ENCODE measurements at places on chromosomes 7 and 10.

DNA sequence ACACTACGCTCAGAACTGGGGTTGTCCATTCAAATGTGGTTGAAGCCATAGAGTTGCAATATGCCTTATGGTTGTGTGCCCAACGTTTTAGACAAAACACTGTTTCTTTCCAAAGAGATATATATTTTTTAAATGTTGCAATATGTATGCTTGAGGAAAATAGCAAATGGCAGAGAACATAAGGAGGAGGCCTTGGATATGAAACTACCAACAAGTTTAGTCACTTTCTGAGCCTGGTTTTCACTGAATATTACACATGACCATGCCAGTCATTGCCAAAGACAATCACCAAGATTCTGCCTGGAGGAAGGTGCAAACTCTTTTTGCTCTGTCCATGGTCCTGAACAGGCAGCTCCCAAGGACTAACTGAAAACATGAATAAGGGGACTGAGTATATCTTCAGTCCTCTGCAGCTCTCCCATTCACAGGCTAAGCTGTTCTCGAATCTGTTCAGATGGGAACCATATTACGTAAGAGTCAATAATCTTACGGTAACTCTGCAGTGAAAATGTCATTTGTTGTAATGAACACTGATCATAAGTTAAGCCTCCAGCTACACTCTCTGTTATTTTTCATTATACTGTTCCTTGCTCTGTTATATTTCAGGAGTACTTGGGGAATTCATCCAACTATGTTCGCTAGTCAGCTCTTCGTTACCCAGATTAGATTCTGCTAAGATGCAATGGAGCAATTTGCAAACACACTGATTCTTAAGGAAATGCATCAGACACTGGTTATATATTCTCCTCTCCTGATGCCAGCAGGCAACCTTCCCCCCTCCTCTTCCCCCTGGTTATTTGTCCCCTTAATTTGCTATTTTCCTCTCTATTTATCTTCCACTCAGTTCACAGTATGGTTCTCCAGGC lies 90.7 kb upstream of the C1QL3 start:
- DNase-seq: no peak

GRCh38 chr10:44567471-44567870 lies 182.6 kb upstream of the CXCL12 start:
- DNase-seq: no peak

DNA sequence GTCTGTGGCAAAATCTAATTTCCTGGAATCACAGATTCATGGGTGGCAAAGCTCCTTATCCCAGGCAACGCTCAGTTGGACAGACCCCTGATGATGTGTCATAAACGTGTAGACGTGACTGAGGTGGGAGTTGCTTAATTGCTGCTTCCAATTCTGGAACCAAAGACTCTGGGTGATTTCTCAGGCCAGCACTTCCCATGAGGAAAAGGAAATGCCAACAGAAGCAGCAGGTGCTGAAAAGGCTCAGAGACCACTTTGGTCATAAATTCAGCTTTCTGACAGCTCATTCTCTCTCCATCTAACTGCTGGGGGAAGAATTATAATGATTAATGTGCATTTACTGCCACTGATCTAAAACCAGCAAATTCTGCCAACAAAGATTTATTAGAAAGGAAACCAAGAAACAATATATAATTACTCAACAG lies 88.7 kb downstream of the OSBPL3 start:
- no peak for DNase-seq

DNA sequence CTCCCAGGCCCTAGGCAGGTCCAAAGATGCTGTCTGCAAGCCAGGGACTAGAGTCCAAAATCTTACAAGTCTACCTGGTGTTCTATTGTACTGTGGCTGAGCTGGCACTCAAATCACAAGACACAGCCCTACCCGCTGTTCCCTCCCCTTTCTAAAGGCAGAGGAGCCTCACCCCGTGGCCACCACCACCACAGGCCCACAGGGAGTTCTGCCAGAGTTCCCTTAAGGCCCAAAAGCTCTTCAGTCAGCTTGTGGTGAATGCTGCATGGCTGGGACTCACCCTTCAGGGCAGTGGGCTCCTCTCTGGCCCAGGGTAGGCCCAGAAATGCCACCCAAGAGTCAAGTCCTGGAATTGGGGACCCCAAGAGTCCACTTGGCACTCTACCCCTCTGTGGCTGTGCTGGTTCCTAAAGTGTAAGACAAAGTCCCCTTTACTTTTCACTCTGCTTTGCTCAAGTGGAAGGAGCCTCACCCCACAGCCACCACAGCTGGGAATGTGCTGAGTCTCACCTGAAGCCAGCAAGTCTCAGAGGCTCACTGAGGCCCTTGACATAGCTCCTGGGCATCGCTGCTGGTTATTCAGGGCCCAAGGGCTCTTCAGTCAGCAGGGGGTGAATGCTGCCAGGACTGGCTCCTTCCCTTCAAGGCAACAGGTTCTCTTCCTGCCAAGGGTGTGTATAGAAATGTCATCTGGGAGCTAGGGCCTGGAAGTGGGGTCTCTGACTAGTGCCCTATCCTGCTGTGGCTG lies 48.8 kb upstream of the PSAP start:
- no peak for DNase-seq

GRCh38 chr7:130814778-130815335 lies 80.8 kb upstream of the KLF14 start:
- DNase-seq: no peak

GRCh38 chr7:99142727-99143520 lies 984 bp downstream of the SMURF1 start:
- DNase-seq: peak; percentile 86

DNA sequence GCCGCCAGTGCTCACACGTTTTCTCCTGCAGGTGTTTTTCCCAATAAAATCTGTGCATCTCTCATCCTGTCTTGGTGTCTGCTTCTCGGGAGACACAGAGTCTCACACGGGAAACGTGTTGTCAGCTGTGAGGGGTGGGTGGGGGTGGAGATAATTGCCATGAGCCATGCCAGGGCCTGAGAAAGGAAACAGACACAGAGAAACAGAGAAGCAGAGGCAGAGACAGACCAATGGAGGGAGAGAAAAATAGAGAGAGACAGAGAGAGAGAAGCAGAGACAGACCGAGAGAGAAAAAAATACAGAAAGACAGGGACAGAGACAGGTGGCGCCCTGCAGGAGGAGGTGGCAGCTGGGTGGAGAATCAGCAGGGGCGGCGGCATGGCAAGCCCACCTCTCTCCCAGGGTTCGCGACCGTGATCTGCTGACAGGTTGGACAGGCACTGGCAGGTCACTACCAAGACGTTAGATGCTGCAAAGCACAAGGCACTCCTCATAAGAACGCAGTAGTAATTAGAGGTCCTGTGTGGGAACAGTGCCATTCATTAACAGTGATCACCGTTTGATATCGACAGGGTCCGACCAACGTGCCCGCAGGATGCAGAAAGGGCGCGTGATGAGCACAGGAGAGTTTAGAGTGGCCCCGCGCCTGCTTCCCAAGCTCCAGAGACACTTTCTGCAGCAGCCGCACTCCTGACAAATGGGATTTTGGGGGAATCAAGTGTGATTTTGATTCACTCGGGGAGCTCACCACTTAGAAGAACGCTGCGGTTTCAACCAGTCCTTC lies 70.5 kb upstream of the INSIG1 start:
- DNase-seq: no peak

- DNase-seq: no peak
Observed at GRCh38 chr10:73828161-73828560, 16.8 kb upstream of the NDST2 start.

DNA sequence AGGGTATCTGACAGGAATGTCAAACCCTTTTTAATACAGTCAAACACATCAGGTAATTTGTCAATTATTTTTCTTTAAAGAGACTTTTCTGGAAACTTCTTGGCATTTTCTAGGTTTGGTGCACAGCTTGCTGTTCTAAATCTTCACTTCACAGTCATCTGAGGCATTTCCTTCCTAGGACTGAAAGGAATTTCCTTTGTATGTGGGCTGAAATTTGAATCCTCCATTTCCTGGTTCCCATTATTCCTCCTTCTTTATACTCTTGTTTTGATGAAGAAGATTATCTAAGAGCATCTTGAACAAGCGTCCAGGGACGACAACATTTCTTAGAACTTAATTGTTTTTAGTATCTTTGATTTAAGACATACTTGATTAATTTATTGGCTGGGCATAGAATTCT lies 24.9 kb downstream of the CALD1 start:
- DNase-seq: no peak

DNA sequence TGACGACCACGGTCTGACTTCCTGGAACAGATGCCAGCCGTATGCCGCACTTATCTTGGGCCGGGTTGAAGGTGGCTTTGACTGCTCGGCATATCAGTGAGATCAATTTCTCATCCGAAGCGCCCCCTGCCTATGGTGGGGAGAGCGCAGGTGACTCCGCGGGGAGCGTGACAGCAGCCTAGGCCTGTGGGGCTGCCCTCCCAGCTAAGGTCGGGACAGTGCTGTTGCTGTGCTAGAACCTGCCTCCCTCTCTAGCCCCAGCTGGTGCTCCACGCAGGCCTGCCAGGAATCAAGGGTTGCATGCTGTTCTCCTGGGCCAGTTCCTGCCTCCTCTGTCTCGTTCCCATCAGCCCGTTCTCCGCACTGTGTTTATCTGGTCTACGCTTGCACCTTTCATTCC lies 49.8 kb downstream of the PODXL start:
- no peak for DNase-seq

GRCh38 chr10:3064423-3064822 lies 2.9 kb upstream of the PFKP start:
- no peak for DNase-seq

- no peak for DNase-seq
Observed at GRCh38 chr10:90859321-90859751, 1.5 kb upstream of the HTR7 start.

DNA sequence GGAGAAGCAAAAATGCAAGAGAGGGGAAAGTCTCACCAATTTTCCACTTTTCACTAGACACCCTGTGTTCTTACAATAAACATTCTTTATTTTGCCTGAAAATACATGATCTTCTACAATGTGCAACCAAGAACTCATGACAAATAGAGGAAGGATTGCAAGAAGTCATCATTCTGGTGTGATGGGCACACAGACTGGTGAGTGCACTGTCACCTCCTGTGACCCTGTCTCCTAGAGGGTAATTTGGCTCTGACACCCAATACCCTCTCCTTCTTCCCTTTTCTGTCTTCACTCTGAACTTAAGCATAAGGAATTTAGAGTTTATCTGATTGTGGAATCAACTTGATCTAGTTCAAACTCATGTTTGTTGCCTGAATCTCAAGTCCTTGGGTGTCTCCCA lies 153.7 kb downstream of the SH2D4B start:
- DNase-seq: no peak

DNA sequence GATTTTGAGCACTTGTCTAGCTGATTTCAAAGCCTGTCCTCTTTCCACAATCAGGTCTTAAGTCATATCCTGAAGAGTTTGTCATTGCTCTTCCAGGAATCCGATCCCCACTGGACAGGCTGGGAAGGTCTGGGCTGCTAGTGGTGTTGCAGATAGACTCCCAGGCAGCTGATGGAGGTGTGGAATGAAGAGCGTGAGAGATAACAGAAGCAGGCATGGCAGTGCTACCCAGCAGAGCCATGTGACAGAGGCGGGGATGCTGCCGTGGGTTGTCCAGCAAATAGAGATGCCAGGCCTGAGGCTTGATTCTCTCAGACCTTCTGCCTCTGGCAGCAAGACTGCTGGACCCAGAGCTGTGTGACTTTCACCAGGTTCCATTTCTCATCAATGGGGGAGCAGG lies 116.5 kb upstream of the EEPD1 start:
- no peak for DNase-seq

- DNase-seq: no peak
Observed at GRCh38 chr7:108568801-108569380, 615 bp downstream of the THAP5 start.

DNA sequence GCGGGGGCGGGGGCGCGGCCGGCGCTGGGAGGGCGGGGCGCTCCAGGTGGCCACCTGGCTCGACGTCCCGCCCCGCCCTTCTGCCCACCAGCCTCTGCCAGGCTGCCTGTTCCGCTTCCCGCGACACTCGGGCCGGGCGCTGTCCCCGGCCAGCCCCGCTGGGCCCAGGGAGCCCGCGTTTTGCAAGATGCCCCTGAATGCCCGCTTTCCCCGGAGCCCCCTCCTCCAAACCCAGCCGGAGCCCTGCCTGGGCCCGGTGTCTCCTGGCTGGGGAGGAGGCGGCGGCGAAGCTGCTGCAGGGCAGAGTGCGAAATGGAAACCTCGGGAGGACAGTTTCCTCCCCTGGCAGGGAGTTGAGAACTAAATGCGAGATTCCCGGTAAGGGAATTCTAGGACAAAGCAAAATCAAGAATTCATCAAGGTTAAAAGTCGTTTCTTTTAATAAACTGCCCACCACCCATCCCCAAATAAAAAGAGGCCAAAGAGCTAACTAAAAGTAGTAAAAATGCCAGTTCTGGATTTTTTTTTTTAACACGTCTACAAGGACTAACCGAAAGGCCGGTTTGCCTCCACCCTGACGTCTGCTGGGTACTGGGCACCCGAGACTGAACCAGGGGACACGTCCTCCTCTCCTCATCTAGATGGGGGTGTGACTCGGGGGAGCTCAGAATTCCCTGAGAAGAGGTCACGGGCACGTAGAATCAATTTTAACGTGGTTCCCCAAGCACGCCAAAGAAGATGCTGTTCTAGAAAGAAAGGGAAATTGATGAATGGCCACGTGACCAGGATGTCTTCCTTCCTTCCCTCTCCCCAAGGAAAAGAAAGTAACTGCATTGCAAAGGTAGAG lies 200.4 kb upstream of the NFE2L3 start:
- DNase-seq: no peak

DNA sequence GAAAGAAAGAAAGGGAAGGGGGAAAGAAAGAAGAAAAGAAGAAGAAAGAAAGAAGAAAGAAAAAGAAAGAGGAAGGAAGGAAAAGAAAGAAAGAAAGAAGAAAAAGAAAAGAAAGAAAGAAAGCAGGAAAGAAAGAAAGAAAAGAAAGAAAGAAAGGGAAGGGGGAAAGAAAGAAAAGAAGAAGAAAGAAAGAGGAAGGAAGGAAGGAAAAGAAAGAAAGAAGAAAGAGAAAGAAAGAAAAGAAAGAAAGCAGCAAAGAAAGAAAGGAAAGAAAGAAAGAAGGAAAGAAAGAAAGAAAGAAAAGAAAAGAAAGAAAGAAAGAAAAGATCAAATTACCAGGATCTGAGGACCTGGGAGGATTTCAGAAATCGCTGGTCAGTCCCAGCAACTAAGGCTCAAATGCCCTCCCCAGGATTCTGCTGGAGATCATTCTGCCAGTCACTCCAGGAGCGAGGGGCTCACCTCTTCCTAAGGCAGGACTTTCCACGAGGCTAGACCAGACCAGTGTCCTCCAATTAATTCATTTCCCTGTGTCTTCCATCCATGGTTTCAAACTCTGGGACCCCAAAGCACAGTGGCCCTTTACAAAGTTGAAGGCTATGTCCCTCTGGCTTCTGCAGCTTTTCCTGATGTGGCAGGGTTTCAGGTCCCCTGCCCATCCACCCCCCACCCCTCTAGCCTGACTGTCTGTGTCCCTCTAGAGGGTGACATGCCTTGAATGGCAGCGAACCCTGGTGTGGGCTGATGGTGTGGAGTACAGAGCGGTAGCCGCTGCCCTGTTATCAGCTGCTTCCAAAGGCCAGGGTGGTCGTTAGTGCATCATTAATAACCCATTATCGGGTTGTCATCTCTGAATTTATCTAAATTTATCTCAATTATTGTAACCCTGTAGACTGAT lies 77.9 kb downstream of the PARP12 start:
- no peak for DNase-seq

GRCh38 chr10:19408924-19409323 lies 360.3 kb downstream of the MALRD1 start:
- no peak for DNase-seq

- DNase-seq: no peak
Observed at GRCh38 chr10:8534096-8534495, 479.6 kb downstream of the GATA3 start.

- no peak for DNase-seq
Observed at GRCh38 chr10:128884033-128884425, 583.0 kb upstream of the MGMT start.

Data from activated T-cell treated with anti-CD3 and anti-CD28 coated beads, Interleukin-2, amount 50 U/mL, for 4 hours (primary cell).